ENCODE measurements at places on chromosomes 12 and 14. TPM values are rescaled to one million over a fixed set of nuclear protein-coding genes. Genes with fewer than 3 reads are reported as not detected.

- peak; percentile 55 for DNase-seq
Observed at GRCh38 chr12:14416658-14417057, 51.2 kb downstream of the ATF7IP start.

DNA sequence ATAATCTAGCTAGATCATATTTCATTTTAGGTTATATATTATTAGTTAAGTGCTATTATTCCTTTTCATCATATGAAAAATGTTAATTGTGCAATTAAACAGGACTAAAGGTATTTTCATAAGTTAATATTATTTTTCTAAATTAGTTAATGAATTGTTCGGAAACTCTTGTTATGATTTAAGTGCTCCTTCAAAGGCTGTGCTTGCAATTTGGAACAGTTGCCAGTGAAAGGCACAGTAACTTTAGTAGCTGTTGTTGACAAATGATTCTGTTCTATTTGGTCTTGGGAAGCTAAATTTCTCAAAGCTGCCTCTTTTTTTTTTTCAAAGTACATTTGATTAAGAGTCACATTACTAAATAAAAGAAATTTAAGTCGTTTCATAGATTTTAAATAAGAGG lies 40.7 kb downstream of the PTPRQ start:
- no peak for DNase-seq

DNA sequence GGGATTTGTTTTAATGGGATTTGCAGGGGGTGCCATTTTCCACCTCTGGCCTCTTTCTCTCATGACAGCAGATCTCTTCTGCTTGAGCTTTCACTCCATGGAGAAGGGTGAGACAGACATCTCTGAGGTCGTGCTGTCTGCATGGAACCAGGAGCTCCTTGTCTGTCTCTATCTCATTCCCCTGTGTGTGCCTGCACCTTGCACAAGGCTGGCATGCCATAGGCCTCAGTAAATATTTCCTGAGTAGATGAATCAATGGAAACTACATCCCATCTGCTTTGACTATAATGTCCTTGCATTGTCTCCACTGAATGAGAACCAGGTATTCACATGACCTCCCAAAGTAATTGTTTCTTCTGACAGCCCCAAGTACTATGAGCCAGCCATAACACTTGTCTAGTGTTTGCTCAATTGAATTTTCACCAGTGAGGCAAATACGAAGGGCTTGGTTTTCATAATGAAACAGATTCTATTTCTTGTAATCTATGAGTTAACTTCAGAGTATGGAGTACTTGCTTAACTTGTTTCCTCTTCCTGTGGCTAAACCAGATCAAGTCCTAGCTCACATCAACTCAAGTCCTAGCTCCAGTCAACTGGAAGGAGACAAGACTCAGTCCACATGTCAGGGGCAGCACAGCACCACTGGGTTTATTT lies 32.3 kb downstream of the KCNK13 start:
- DNase-seq: peak; percentile 14

- DNase-seq: no peak
Observed at GRCh38 chr14:99698236-99698635, 14.1 kb downstream of the CYP46A1 start.

- DNase-seq: no peak
Observed at GRCh38 chr12:104747330-104747729, 210.8 kb downstream of the SLC41A2 start.

DNA sequence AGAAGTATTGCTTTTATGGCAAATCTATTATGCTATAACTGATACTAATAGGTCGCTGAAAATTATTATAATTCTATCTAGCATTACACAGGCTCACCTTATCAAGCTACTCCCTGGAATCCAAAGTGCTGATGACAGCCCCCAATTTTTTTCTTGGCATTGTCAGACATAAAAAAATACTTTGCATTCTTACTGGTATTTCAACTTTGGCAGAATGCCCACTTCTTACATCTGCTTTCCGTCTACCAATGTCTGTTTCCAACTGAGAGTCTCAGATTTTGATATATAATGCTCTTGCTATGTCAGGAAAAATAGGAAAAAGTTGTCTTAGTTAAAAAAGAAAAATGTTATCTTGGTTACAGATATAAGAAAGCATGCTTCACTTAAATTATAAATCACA lies 615.4 kb downstream of the C12orf50 start:
- DNase-seq: peak; percentile 49

GRCh38 chr12:51600721-51601120 lies 9.7 kb downstream of the SCN8A start:
- no peak for DNase-seq

Gene RGS6
- total RNA-seq: not detected

Gene SLC4A8
- 14.4 TPM for total RNA-seq

Gene ALG10B
- total RNA-seq: 2.8 TPM

Gene KRT85
- not detected for total RNA-seq

Gene LRP1
- 34.1 TPM for total RNA-seq

Gene C1S
- 39.8 TPM for total RNA-seq

Gene ZNF891
- total RNA-seq: 0.86 TPM
